Effector memory CD4-positive, alpha-beta T cell (primary cell): ENCODE measurements at places on chromosomes 6 and 20.
A peak's percentile ranks its signal among the peaks of the same experiment; 100 is the strongest.

GRCh38 chr6:166815629-166816028 lies 140.7 kb downstream of the RNASET2 start:
- DNase-seq = no peak

- DNase-seq = no peak
These were observed 105.9 kb downstream of the ADGRB3 start for GRCh38 chr6:68740828-68741500.

- no peak for DNase-seq
These were observed 44.9 kb downstream of the VEGFA start for GRCh38 chr6:43814865-43815264.

DNA sequence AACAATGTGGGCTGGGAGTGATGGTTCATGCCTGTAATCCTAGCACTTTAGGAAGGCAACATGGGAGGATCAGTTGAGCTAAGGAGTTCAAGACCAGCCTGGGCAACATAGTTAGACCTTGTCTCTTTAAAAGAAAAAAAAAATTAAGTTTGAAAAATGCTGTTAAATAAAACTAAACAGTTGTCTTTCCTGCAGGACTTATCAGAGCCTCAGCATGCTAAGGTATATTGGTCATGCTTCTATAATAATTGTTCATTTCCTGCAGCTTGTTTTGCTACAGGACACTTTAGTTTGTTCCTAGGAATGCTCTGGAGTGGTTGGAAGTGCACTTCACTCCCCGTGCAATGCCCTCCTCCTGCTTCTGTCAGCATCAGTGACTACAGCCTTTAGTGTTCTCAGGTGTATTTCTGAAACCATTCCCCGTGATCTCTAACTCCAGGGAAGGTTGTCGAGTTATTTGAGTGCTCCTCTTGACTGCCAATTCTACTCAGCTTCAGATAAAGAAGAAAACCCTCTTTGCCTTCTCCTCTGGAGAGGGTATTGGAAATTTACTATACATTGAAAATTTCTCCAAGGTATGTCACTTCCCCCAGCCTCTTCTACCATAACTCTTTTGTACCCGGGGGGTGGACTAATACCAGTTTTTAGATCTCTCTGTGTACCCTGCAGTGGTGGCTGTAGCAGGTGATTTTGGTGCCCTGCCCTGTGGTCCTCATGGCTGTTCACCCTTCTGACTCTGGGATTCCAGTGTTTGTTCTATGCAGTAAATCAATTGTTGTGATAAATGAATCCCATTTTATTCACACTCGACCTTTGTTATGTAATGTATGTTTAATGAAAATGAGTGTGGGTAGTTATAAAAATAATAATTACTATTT lies 33.8 kb downstream of the NHLRC1 start:
- no peak for DNase-seq

DNA sequence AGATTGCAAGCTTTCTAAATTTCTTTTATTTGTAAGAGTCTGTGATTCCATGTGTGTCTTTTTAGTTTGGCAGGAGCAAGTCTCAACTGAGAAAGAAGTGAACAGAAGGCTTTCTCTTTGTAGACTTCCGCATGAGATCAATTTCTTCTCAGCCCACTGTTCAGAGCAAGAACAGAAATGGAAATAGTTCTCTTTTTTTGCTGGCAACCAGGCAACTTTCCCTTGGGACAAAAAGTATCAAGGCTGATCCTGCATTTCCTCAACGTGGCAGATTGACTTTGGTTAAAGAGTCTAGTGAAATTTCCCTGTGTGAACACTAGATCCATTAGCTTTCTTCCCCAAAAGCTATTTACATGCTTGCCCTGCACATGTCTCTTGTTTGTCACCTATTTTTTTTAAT lies 46.8 kb upstream of the JAG1 start:
- DNase-seq = no peak

DNA sequence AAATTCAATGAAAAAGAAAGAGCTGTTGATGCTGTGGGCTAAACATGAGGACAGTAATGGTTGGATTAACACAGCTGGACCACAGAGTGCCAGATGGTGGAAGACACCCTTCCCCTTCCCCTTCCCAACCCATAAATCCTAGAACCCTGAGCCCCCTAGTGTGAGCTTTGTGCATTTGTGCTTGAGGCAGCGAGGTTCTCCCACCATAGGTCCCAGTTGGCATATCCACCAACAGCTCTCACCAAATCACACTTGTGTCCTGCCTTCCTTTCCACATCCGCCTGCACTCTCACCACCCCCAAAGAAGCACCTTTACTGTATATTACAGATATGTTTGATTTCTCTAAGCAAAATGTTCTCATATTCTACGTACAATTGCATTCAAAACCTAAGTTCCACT lies 32.8 kb upstream of the HBS1L start:
- DNase-seq = no peak

DNA sequence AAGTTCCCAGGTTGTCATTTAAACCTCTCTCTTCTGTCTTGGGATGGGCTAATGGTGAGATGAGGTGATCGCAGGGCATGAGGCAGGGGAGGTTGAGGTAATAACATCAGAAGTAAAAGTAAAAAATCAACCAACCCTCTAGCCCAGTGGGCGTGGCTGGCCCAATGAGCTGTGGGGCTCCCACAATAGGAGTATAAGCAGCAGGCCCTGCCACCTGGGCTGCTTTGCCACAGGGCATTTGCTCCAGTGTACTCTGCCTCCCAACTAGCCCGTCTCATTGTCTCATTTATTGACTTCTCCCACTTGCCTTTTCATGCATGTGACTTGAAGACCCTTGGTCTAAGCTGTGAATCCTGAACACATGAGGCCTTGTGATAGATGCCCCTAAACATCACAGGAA lies 62.8 kb downstream of the PHACTR3 start:
- DNase-seq = no peak

- DNase-seq = no peak
These were observed 116.6 kb downstream of the MRPL14 start for GRCh38 chr6:44010411-44011349.

DNA sequence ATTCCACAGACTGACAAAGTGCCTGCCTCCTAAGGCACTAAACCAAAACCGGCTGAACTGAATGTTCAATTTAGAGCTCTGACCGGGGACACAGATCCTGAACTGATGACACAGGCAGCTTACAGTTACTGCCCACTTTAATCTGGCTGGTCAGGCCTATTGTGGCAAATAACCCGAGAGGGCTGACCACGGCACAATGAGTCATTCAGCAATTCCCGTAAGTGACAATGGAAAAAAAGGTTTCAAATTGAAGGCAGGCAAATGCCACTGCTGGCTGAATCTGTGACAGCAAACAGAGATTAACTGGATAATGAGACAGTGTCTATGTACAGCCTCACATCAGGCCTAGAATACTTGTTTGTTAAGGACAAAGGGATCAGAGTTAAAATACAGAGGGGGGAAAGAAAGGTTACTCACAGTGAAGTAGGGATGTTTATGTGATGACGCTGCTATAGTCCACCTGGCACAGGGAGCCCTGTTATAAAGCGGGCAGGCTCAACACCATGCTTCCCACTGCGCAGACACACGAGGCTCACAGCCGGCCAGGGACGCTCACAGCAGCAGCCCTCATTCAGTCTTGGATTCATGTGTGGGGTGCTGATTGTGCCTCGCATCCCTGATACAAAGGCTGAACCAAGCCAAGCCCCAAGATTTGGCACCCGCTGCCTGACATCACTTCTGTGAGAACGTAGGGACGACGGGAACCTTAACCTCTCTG lies 54.4 kb downstream of the RTN4IP1 start:
- no peak for DNase-seq

- no peak for DNase-seq
These were observed 158.5 kb upstream of the AFDN start for GRCh38 chr6:167668019-167668753.

DNA sequence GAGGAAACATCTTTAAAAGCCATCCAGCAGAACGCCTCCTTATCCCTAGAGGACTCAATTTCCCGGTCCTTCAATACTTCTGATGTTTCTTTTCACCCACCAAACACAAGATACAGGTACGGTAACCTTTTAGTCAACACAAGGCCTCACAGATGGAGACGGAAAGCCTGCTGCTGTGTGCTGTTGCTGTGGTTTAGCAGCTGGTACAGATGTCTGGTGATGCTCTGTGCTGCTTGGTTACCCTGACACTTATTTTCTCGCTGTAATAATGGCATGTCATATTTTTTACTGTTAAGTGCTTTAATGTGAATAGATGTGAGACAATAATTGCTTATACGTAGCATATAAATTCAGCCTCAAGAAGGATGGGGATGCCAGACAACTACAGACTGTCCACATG lies 25.3 kb downstream of the GMDS start:
- no peak for DNase-seq

GRCh38 chr6:157443066-157443800 lies 62.2 kb downstream of the ZDHHC14 start:
- no peak for DNase-seq

GRCh38 chr6:107624541-107624940 lies 134.6 kb downstream of the SOBP start:
- DNase-seq = no peak

DNA sequence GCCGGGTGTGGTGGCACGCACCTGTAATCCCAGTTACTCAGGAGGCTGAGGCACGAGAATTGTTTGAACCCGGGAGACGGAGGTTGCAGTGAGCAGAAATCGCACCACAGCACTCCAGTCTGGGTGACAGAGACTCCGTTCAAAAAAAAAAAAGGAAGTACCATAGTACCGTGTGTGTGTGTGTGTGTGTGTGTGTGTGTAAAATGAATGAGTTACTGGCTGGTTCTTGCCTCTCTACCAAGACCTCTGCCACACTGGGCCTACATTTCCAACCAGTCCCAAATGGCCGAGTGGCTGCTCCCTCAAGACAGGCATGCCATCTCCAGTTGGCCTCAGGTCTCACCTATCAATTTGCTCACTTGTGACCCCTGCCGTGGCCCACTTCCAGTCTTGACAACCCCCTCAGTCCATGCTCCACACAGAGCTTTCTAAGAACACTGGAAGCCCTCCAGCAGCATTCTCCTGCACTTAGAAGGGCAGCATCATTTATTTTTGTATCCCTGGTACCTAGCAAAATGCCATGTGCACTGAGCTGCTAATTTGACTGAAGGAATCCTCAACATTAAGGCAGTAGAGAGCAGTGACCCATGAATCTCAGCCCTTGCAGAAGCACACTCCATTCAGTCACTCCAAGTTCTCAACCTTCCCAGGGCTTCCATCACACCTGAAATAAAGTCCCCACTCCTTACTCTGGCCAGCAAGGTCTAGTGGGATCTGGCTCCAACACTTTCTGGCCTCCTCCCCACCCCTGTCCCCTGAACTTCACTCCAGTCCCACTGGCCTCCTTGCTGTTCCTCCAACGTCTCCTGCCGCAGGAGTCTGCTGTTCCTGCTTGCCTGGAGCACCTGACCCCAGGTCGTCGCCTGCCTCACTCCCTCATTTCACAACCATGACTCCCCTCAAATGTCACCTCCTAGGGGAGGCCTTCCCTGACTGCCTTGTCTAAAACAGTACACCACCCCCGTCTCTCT lies 29.9 kb downstream of the COX4I2 start:
- no peak for DNase-seq

GRCh38 chr20:32761831-32762753 lies at the start of gene DNMT3B:
Gene DNMT3B, plus strand, starts transcription at chr20:32762385. Its CDS starts 17,939 bp downstream, at chr20:32780324.
- peak; percentile 61 for DNase-seq

GRCh38 chr6:158654498-158654897 lies 4.6 kb downstream of the SYTL3 start:
- DNase-seq = no peak

- DNase-seq = no peak
These were observed 81.4 kb downstream of the CD164 start for GRCh38 chr6:109300874-109301273.

DNA sequence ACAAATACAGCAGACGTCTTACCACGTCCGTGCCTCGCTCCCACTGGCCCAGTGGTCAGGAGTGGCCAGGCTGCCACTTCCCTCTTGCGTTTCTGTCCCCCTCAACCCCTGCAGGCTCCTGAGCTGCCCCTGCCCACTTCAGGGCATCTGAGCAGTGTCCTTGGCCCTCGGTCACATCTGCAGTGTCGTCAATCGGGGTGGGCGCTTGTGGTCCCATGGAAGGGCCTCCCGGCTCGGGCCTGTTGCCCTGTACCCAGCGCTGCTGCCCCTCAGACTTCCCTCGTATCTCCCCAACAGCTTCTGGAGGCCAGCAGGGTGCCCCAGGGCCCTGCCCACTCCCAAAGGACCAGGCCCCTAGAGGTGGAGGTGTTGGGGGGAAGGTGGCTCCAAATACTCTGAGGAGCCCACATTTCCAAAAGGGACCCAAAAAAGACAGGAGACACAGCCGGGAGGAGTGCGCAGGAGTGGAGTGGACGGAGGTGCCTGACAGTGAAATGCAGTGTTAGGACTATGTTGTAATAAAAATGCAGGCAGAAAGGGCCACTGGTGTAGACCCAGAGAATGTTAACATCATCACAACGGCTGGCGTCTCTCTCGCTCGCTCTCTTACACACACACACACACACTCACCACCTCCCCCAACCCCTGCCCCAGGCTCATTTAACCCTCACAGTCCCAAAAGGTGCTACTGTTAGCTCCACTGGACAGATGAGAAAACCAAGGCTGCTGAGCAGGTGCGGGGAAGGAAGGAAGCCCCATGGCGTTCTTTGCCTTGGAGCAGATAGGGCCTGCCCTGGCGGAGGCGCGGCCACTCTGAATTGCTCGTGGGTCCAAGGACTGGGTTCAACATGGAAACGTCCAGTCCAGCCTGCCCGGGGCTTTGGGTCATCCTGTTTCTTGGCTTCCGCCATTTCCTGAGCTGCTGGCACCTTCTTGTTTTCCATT lies 343.9 kb downstream of the ZFAND3 start:
- no peak for DNase-seq

DNA sequence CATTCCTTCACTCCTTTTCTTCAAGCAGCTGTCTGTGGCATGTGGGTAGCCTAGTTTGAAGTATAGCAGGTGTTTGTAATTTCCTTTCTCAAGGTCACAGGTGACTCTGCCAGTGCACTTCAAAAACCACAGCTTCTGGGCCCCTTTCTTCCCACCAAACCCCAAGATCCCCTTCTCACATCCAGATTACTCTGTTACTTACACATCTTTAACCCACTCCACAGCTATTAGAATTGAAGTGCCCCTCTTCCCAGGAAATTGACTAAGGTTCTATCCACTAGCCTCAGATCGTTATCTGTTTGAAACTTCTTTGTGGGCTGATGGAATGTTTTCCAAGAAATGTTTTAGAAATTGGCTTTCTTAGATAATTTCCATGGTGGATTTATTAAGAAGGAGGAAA lies 150.8 kb downstream of the AHI1 start:
- no peak for DNase-seq

DNA sequence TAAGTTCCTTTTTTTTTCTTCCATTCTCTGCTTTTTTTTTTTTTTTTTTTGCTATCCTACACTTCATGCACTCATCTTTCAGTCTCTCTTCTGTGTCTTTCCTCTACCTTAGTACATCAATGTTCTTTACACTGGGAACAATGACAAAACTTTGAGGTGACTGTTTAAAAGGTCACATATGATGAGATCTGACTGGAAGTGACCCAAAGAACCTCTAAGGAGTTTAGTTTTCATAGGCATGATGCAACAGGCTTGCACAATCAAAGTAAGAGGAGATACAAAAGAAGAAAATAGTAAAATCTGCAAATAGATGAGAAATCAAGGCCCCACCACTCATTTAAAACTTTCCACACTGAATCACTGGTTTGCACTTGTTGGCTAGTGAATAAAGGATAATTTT lies 840.8 kb downstream of the TBC1D32 start:
- no peak for DNase-seq

GRCh38 chr6:15501826-15502445 lies 160.9 kb downstream of the DTNBP1 start:
- no peak for DNase-seq
